ENCODE measurements at places on chromosomes 2 and 18.
A peak's percentile ranks its signal among the peaks of the same experiment; 100 is the strongest.

- DNase-seq: peak; percentile 92
These were observed 4.7 kb upstream of the CFAP65 start for GRCh38 chr2:219045937-219046550.

- no peak for DNase-seq
These were observed 38.4 kb upstream of the NXPH2 start for GRCh38 chr2:138818556-138818955.

- DNase-seq: no peak
These were observed 174.8 kb downstream of the EN1 start for GRCh38 chr2:118672571-118673158.

GRCh38 chr2:109636317-109636716 is 22.2 kb downstream of the SOWAHC start:
- no peak for DNase-seq

DNA sequence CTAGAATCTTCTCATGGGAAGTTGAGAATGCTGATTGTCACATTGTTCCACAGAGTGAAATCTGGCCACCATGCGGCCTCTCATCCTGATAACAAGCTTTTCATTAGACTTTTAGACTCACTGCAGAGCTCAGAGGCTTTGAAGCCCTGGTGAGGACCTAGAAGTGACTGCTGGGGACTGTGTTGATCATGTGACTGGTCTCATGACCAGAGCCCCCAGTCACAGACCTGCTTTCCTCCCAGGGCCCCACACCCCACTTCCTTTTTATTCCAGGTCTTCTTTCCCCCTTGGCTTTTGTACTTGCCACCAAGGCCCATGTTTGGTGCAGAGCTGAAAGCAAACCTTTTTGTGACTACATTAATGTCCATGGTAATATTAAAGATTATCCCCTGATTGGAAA is 45.2 kb downstream of the PRKCE start:
- DNase-seq: no peak

DNA sequence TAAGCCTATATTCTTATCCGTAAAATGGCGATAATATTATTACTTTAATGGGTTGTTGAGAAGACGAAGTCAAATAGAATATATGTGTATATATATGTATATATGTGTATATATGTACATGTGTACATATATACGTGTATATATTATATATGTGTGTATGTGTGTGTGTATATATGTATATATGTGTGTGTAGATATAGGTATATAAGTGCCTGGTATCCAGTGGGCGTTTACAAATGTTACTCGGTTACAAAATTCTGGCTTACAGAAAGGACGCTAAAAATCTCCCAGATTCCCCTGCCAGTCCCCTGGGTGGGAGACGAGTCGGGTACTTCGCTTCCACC is 295 bp upstream of the MTX2 start:
- no peak for DNase-seq

- DNase-seq: no peak
These were observed 33.5 kb downstream of the DAPL1 start for GRCh38 chr2:158828378-158829164.

DNA sequence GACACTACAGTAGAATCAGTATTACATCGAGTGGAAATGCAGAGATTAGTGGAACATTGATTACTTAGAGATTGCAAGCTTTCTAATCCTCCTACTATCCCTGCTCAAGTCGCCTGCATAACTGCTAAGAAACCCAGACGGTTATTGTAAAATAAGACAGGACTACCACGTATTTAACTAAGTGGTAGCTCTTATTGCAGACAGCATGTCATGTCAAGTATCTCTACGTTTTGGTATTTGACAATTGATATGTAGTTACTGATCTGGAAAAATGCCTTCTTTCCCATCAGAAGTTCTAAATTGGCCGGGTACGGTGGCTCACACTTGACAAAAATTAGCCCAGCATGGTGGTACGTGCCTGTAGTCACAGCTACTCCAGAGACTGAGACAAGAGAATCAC is 404.1 kb downstream of the CBLN2 start:
- DNase-seq: no peak

- DNase-seq: no peak
These were observed 18.3 kb downstream of the NHEJ1 start for GRCh38 chr2:219142329-219142728.

DNA sequence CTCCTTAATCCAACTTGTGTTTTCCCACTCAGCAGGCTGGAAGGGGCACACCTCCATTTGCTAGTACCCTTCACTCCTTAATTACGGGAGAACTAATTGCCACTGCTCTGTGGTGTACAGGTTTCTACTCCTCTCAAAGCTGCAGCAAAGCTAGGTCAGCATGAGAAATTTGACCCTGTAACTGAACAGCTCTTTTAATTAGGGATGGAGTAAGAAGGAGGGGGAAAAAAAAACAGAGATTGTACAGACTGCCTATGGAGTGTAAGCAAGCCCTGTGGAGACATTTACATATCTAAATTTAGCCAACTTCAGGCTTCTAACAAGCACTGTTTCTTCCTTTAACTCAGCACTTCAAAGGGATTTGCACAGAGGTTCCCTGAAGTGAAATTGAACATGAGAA is 629.7 kb upstream of the SETBP1 start:
- no peak for DNase-seq

GRCh38 chr2:109062145-109062858 is 66.7 kb upstream of the SH3RF3 start:
- DNase-seq: no peak

GRCh38 chr2:134792186-134792585 is 46.2 kb upstream of the ACMSD start:
- DNase-seq: no peak

- peak; percentile 48 for DNase-seq
These were observed 8.6 kb upstream of the RNF152 start for GRCh38 chr18:61901323-61901986.

DNA sequence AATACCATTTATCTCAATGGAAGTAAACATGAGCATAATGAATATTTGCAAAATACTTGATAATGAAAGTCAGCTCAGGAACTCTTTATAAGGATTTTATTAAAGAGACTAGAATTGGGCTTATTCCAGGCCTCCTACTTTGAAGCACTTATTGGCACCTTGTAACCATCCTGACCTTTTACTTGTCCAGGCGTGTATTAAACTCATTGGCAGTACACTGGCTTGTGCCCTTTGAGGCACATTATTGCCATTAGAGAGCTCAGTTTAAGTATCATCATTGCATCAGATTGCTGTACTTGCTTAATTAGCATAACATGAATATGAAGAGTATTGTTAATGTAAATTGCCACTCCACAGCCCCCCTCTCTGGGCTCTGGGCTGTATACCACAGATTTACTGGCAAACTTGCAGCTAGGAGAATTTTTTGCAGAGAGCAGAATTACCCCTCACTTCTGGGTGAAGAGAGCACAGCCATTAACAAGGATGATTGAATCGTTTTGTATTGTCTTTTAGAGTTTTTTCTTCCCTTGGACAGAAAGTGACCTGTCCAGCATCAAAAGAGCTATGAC is 72.5 kb downstream of the XIRP2 start:
- no peak for DNase-seq

DNA sequence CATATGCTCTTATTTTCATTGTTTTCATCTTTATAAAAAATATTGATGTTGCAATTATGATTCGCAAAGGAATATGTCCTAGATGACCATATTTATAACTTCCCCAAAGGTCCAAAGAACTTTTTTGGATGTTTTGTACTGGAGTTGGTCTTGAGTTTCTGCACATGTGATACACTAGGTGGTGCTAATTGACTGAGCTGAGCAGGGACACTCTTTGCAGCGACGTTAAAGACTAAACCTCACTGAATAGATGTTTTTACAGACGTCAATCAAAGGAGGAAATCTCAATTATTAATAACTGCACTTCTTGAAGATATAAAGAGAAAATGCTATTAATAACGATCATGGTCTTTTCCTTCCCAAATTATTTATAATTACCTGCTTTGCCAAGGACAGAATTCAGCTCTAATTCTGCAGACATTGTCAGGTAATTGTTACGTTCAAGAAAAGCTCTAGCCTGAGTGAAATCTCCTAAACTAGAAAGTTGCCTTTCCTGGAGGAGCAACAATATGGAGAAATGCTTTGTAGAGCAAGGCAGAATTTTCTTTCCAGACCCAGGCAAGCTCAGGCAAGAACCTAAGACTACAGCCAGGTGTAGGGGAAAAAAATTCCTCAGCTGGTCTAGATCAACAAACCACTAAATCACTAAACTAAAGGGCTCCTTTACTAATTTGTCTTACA is 119.3 kb upstream of the RBBP8 start:
- no peak for DNase-seq

GRCh38 chr2:175837046-175837445 is 165.0 kb downstream of the LNPK start:
- no peak for DNase-seq

- DNase-seq: no peak
These were observed 59.6 kb upstream of the TMEM163 start for GRCh38 chr2:134778372-134778771.

- DNase-seq: no peak
These were observed 16.2 kb upstream of the POLE4 start for GRCh38 chr2:74942263-74942662.

DNA sequence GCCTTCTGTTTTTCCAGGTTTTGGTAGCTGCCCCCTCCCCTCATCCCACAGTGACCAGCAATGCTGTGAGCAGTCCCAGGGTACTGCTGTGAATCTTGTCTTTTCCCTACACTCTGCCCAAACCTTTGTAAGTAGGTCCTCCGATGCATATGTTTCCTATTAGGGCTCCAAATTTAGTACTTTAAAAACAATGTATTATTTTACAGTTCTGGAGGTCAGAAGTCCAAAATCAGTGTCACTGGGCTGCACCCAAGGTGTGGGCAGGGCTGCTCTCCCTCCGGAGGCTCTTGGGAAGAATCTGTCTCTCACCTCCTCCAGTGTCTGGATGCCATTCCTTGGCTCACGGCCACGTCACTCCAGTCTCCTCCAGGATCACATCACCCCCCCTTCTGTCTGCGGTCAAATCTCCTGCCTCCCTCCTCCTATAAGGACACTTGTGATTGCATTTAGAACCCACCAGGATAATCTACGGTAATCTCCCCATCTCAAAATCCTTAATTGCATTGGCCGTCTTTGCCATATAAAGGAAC is 208.5 kb downstream of the SH3BP4 start:
- no peak for DNase-seq

DNA sequence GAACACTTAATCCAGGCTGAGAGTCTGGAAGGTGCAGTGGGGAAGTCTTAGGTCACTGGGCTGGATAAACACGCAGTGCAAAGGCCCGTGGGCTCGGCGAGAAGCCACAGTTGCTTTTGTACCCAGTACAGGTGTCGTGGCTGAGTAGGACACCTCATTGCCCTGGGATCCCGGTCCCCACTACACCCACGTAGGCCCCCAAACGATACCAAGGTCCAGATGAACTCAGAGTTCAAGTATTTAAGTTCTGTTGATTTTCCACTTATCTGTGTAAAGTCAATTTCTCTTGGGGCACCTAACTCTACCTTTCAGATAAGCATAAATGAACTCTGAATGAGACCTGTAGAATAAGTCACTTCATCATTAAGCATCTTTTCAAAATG is 302.0 kb downstream of the PIEZO2 start:
- DNase-seq: no peak

DNA sequence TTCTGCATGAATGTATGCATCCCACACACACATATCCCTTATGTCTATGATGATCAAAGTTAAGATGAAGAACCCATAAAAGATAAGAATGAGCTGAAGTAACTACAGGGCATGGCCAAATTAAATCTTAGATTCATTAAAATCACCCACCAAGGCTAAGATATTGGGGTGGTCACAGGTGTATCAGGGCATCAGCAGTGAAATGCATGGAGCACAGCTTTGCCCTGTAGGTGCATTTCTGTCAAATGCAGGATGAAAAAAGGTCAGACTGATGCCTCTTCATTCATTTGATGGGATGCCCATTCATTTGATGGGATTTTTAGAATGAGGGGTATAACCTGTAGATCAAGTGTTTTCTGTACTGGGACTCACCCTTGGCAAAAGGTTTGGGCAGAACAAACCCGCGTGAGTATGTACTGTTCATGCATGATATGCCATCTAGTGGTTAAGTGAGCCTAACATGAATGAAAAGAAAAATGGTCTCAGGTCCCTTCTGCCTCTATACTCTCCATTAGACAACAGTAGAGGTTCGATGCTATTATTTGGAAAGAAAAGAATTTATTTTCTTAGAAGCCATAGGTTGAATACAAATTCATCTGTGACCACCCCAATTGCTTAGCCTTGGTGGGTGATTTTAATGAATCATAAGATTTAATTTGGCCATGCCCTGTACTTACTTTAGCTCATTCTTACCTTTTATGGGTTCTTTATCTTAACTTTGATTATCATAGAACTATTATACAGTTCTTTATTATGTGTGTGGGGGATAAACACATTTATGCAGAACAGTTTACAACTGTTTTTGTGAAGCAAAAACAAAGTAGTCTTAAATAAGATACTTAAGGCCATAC is 43.2 kb upstream of the NOSTRIN start:
- DNase-seq: peak; percentile 7

- DNase-seq: no peak
These were observed 93.1 kb downstream of the CABLES1 start for GRCh38 chr18:23228102-23229061.

GRCh38 chr2:123514613-123515207 is 510.4 kb upstream of the CNTNAP5 start:
- no peak for DNase-seq

- no peak for DNase-seq
These were observed 76.2 kb downstream of the NPAS2 start for GRCh38 chr2:100895934-100896685.

GRCh38 chr18:75010278-75010677 is 198.7 kb downstream of the PTGR3 start:
- DNase-seq: no peak

GRCh38 chr2:216233281-216233995 is 124.3 kb downstream of the XRCC5 start:
- no peak for DNase-seq

- DNase-seq: no peak
These were observed 20.2 kb downstream of the DPP4 start for GRCh38 chr2:162053808-162054155.

- no peak for DNase-seq
These were observed 124.8 kb upstream of the SIX2 start for GRCh38 chr2:45134014-45134413.

DNA sequence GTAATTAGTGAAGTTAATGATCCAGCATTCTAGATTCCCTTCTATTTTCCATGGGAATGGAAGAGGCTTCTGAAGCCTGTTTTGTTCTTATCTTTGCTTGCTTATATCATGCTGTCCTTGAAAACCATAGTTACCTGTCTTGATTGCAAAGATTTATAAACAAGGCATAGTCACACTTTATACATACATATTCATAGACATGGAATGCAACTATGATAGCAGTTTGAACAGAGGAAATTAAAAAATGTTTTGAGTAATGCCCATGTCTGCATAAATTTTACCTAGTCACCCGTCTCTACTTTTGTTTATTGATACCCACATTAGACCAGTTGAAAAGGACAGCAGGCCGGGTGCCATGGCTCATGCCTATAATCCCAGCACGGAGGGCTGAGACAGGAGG is 289.0 kb downstream of the PTPRM start:
- no peak for DNase-seq
